Right atrium auricular region (tissue), 2 donors: ENCODE measurements at places on chromosomes 2 and 18. TPM values are rescaled to one million over a fixed set of nuclear protein-coding genes. Genes with fewer than 3 reads are reported as not detected.

- no peak for DNase-seq
These were observed 5.1 kb downstream of the MEIS1 start for GRCh38 chr2:66439812-66440542.

GRCh38 chr2:190528521-190529001 is 6.0 kb downstream of the NEMP2 start:
- no peak for DNase-seq

DNA sequence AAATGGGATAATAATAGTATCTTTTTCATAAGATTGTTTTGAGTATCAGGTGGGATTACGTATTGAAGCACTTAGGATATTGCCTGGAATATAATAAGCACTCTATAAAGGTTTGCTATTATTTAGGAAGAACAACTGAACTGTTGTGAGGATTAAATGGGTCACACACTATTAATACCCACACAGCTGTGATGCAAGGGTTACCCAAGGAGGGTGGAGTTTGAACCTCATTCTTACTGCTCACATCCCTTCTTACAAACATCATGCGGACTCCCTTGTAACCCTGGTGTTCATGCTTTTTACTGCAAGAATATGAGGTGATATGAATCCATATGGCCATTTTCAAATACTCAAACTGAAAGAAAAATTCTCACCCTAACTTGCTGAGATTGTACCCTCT is 113.5 kb downstream of the KCTD1 start:
- no peak for DNase-seq

DNA sequence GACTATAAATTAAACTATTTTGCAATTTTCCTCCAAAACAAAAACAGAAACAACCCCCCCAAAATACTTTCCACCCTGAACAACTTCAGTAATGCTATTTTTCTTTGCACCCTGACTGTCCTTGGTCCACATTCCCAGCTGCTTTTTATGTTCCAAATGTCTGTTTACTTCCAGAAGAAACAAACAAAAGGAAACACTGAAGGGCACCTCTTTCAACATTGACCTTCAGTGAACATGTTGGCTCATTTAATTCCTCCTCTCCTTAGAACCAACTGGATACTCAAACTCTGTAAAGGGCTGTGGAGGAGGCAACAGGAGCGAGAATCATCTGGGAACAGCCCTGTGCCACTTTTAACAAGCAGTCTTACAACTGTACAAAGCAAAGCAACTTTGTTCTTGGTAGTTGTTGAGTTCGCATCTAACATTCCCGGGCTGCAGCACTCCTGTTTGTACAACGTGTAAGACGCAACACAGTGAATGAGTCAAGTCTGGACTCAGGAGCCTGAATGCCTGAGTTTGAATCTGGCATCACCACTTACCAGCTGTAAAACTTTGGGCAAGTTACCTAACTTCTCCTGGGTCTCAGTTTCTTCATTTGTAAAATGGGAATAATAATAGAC is 111.4 kb upstream of the GATA6 start:
- DNase-seq: no peak

GRCh38 chr18:4352746-4353551 is 102.2 kb downstream of the DLGAP1 start:
- no peak for DNase-seq

GRCh38 chr2:104384961-104385360 is 469.0 kb upstream of the POU3F3 start:
- DNase-seq: no peak

- no peak for DNase-seq
These were observed 539.4 kb upstream of the ID2 start for GRCh38 chr2:8142461-8142860.

DNA sequence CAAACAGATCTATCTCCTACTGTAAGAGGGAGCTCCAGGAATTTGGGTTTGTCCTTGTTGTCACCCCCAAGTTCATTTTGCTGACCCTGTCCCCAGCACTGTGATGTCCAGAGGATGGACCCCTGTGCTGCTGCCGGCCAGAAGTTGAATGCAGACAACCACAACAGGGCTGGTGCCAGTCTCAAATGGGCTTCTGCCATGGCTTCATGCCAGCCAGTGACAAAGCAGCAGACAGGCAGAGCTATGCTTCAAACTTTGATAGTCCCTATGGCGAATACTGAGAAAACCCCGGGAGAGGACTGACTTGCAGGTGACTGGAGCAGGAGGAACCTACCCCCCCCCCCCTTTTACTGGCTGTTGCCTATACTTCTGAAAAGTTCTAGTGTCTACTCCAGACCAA is 3.2 kb downstream of the SMAD7 start:
- no peak for DNase-seq

DNA sequence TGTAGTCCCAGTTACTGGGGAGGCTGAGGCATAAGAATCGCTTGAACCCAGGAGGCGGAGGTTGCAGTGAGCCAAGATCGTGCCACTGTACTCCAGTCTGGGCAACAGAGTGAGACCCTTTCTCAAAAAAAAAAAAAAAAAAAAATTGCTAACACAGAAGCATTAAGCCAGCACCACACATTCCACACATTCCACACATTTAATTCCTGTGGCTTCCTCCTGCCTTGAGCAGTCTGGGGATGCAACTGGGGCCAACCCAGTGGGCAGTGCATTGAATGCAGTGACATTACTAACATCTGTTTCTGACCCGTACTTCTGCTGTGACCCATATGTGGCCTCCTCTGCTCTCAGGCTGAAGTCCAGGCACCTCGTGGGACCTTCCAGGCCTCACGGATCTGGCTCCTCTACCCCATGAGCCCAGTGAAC is 107.0 kb downstream of the BCL2L11 start:
- DNase-seq: no peak

DNA sequence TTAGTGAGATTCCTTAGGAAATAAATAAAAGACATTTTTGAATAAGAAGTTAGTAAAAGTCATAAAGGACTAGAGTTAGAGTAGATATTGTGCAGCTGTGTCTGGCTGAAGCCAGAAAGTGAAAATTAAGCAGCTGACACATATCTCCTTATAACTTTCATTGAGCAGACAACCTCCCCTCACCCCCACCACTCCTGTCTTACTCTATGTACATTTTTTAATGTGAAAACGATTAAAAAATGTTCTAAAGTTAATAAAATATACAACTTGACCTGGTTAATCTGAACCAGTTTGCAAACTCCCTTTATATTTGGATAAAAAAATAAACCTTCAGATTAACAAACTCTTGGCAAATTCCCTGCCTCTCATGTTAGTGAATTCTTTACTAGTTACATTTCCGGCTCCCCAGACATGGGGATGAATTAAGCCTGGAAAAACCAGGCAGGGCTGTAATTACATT is 462.8 kb downstream of the MEIS1 start:
- DNase-seq: no peak

DNA sequence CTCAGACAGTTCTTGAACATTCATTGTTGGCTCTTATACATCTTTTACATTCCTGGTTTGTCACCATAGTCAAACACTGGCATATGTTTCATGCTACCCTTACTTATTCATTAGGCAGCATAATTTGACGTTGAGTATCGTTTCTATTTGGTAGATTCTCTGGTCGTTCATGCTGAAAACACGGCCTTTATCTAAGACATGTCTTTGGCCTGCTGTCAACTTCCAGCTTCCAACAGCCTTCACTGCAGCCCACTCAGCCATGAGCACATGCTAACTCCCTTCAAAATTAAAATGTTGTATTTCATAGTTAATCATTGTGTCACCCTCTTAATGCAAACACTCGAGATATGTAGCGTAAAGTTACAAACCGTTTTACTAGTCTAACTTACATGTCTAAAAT is 493.0 kb upstream of the NRP2 start:
- DNase-seq: no peak

GRCh38 chr2:238659231-238659630 is 188.7 kb upstream of the TWIST2 start:
- DNase-seq: no peak

GRCh38 chr2:46308629-46309028 is 11.4 kb downstream of the EPAS1 start:
- DNase-seq: no peak

DNA sequence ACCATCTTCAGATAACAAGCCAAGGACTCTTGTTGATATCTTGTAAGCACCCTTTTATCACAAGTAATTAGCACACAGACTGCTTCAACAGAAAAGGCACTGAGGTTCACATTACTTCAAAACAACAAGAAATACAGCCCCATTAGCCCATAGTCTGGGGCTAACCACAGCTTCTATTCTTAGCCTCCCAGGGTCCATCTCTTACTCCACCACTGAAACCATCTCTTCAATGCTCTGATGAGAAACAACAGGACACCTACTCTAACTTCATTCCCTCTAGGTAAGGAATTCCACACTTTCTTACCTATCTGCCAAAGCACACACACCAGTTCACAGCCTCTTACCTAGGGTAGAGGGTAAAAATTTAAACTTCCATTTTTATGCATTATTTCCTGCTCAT is 26.4 kb upstream of the CYTIP start:
- no peak for DNase-seq

- peak; percentile 66 for DNase-seq
These were observed 60.0 kb downstream of the RNF144A start for GRCh38 chr2:6977113-6977741.

- DNase-seq: no peak
These were observed 84.0 kb downstream of the MYL12B start for GRCh38 chr18:3345885-3346284.

GRCh38 chr2:127913808-127914457 is 28.2 kb upstream of the AMMECR1L start:
- DNase-seq: no peak

DNA sequence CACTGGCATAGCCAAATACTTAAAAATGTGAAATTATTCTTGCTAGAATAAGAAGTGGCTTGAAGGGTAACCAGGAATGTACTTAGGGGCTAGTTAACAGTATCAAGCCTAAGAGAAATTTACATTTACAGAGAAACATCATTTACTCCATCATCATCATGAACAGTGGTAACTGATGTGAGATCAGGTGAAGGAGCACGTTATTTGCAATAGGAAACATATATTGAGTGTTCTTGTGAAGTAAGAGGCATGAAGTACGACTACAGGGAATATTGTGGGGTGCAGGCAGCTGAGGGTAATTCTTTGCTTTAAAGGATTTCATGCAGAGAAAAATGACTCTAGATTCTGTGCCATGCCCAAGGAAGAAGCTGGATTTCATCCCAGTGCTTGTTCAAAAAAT is 220.8 kb downstream of the GALNT13 start:
- DNase-seq: no peak

- DNase-seq: no peak
These were observed 17.5 kb upstream of the LIPG start for GRCh38 chr18:49544362-49544761.

GRCh38 chr2:198134293-198134955 is 330.0 kb downstream of the PLCL1 start:
- DNase-seq: no peak

- DNase-seq: no peak
These were observed 35.2 kb downstream of the FAM228A start for GRCh38 chr2:24210106-24210455.

DUSP11 gene
- 17.0 TPM for total RNA-seq

NEU4 gene
- not detected for total RNA-seq

WIPF1 gene
- total RNA-seq: 17.5 TPM

TMEFF2 gene
- total RNA-seq: not detected

ITGA6 gene
- 31.2 TPM for total RNA-seq

SFT2D3 gene
- total RNA-seq: 5.9 TPM

B3GNT7 gene
- 9.4 TPM for total RNA-seq

ARHGAP28 gene
- 3.0 TPM for total RNA-seq

ZBTB7C gene
- total RNA-seq: 7.7 TPM

MARCHF7 gene
- total RNA-seq: 70.6 TPM

FOXD4L1 gene
- not detected for total RNA-seq

EVX2 gene
- total RNA-seq: not detected

CPLX4 gene
- not detected for total RNA-seq
